ENCODE measurements at places on chromosomes 11 and 22. TPM values are rescaled to one million over a fixed set of nuclear protein-coding genes. Genes with fewer than 3 reads are reported as not detected.

Gene RASSF10
- total RNA-seq, result 4.3 TPM

DNA sequence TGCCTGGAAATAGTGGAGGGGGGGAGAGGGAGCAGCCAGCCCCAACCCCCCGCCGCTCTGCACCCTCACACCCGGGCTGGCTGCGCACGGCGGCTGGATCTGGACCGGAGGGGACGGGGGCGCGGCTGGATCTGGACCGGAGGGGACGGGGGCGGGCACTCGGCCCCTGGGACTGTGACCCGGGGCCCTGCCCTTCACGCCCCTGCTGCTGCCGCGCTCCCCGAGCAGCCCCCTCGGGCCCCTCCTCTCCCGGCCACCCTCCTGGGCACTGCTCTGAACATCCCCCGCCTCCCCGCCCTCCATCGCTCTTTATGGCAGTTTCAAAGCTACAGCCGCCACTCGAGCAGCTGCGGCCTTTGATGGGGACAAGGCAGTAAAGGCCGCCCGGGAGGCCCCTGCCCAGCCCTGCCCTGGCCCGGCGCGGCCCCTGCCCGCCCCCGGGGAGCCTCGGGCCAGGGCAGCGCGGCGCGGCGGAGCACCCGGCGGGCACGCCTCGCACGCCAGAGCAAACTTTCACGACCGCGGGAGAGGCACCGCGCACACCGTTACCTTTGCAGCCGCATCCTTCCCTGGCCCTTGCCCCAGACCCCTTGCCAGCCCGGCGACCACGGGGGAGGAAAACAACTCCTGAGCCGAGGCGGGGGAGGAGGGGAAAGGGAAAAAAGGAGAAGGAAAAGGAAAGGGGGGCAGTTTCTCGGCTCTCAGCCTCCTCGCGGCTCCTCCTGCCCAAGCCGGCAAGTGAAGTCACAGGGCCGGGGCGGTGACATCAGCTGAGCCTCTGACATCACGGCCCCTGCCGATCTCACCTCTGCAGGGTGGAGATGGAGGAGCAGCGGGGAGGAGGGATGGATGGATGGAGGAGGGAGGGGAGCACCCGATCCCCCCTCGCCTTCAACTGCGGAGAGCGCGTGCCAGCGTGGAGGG, 13.1 kb upstream of the TCF20 start:
- peaks cover 18% of the 10 kb centered on the region for H3K4me1 ChIP-seq
- no peaks in the 10 kb centered on the region for H3K36me3 ChIP-seq
- H3K27ac ChIP-seq, result no peak overlapping the region
- peak; percentile 47 for DNase-seq
- peaks cover 36% of the 10 kb centered on the region for H3K27me3 ChIP-seq
- H3K4me3 ChIP-seq, result peak overlapping the region; percentile 39

- H3K4me1 ChIP-seq, result no peaks in the 10 kb centered on the region
- no peak overlapping the region for H3K27ac ChIP-seq
- H3K36me3 ChIP-seq, result no peaks in the 10 kb centered on the region
- no peak overlapping the region for H3K4me3 ChIP-seq
- DNase-seq, result no peak
Measured at GRCh38 chr22:35092406-35092805, 26.4 kb downstream of the ISX start.

- H3K36me3 ChIP-seq, result peaks cover 54% of the 10 kb centered on the region
- H3K4me1 ChIP-seq, result no peaks in the 10 kb centered on the region
- no peak overlapping the region for H3K27ac ChIP-seq
- no peaks in the 10 kb centered on the region for H3K27me3 ChIP-seq
- no peak for DNase-seq
Measured at GRCh38 chr22:19341500-19341899, 50.0 kb upstream of the CLTCL1 start.

- DNase-seq, result peak; percentile 35
- H3K27ac ChIP-seq, result no peak overlapping the region
- no peaks in the 10 kb centered on the region for H3K27me3 ChIP-seq
- H3K36me3 ChIP-seq, result no peaks in the 10 kb centered on the region
Measured at GRCh38 chr11:2580571-2581001, 119.2 kb downstream of the KCNQ1OT1 start.

GRCh38 chr11:83070044-83070701, 1.5 kb downstream of the RAB30 start:
- no peak for DNase-seq
- H3K4me1 ChIP-seq, result peaks cover 44% of the 10 kb centered on the region
- peaks cover 11% of the 10 kb centered on the region for H3K36me3 ChIP-seq

GRCh38 chr11:22775248-22775647, 54.4 kb downstream of the SVIP start:
- no peaks in the 10 kb centered on the region for H3K4me1 ChIP-seq
- no peak overlapping the region for H3K27ac ChIP-seq
- no peak for DNase-seq
- no peaks in the 10 kb centered on the region for H3K27me3 ChIP-seq

Gene PARVG
- 96.2 TPM for total RNA-seq

Gene APOA5
- total RNA-seq, result 0.41 TPM

DNA sequence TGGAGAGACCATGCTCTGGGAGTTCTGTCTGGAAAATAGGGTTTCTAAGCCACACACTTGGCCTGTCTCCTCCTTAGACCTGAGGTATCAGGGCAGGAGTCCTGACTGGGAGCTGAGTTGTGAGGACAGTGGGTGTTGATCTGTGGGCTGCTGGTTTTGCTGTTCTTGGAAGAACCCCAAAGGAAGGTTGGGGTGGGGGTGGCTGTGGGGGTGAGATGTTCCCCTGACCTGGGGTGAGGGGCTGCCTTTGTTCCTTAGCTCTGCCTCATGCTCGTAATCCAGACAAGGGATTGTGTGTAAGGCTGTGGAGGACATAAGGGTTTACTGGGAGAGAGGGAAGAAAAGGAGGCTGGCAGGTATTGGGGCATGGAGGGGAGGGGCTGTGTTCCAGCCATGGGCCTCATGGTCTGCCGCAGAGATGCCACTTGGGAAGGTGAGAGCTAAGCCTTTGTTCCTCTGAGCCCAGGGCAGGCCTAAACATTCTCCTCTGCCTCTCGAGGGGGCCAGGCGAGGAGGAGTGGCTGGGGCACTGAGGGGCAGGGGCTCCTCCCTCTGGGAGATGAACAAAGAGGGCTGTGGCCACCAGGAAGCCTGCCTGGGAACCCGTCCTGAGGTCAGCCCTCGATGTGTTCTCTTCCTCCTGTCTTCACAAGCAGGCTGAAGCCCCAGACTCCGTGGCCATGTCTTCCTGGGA, 4.4 kb downstream of the OTOG start:
- peaks cover 5% of the 10 kb centered on the region for H3K27me3 ChIP-seq
- DNase-seq, result no peak
- no peak overlapping the region for H3K27ac ChIP-seq
- H3K4me1 ChIP-seq, result no peaks in the 10 kb centered on the region
- no peaks in the 10 kb centered on the region for H3K36me3 ChIP-seq
- no peak overlapping the region for H3K4me3 ChIP-seq

DNA sequence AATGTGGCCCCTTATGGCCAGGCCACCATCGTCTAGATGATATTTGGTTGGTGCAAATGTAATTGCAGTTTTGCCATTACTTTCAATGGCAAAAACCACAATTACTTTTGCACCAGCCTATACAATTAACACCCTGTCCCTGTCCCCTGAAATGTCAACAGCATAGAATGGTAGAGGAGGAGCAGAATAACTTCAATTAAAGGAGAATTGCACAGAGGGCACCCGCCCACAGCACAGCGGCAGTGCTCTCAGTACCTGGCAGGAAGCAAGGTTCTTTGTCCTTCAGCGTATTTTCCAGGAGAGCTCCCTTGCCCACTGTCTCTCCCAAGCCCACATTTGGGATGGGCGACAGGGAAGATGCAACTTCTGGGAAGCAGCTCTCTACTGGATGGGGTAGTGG, 115.3 kb downstream of the TRIM29 start:
- H3K27me3 ChIP-seq, result peaks cover 12% of the 10 kb centered on the region
- H3K4me3 ChIP-seq, result no peak overlapping the region
- H3K36me3 ChIP-seq, result no peaks in the 10 kb centered on the region
- H3K4me1 ChIP-seq, result no peaks in the 10 kb centered on the region

- peak overlapping the region; percentile 37 for H3K27ac ChIP-seq
- H3K4me3 ChIP-seq, result no peak overlapping the region
- peak; percentile 89 for DNase-seq
- H3K27me3 ChIP-seq, result no peaks in the 10 kb centered on the region
- H3K36me3 ChIP-seq, result peaks cover 1% of the 10 kb centered on the region
- peaks cover 47% of the 10 kb centered on the region for H3K4me1 ChIP-seq
Measured at GRCh38 chr11:121575250-121575962, 122.6 kb upstream of the SORL1-AS1 start.

- H3K27ac ChIP-seq, result no peak overlapping the region
- H3K4me1 ChIP-seq, result peaks cover 3% of the 10 kb centered on the region
- DNase-seq, result no peak
- H3K4me3 ChIP-seq, result no peak overlapping the region
Measured at GRCh38 chr22:38451864-38452263, 3.1 kb downstream of the KCNJ4 start.

DNA sequence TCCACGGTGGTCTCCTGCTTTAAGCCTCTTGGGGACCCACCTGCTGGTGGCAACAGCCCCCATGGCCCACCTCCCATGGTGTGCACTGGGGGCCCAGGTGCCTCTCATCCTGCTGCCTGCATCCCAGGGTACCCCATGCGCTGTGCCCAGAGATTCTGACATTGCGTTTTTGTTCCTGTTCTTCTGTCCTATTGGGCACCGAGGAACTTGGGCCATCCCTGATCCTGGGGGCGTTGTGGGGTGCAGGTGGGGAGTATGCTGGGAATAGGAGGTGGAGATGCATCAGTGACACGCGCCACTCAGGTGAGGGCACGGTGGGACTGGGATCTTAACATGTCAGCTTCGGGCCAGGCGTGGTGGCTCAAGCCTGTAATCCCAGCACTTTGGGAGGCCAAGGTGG, 12.4 kb upstream of the NAP1L4 start:
- H3K27me3 ChIP-seq, result no peaks in the 10 kb centered on the region
- H3K4me1 ChIP-seq, result no peaks in the 10 kb centered on the region
- H3K36me3 ChIP-seq, result peaks cover 86% of the 10 kb centered on the region
- H3K4me3 ChIP-seq, result no peak overlapping the region
- H3K27ac ChIP-seq, result no peak overlapping the region

DNA sequence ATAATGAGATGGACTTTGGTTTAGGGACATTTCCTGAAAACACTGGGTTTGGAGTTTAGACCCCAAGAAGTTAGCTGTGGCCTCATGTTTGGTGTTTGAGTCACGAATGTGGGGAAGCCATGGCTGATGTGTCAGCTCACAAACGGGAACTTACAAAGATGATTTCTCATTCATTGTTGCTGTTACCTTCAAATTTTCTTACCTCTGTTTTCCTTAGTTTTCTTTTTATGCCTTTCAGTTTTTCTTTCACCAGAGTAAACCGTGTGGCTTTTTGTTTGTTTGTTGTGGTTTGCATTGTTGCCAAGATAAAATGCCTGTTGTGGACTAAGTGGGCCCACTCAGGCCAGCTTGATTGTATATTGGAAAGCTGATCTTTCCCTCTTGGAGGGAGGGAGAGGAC, 89.1 kb downstream of the SWAP70 start:
- DNase-seq, result no peak
- H3K27ac ChIP-seq, result no peak overlapping the region
- H3K4me1 ChIP-seq, result peaks cover 12% of the 10 kb centered on the region
- H3K36me3 ChIP-seq, result peaks cover 40% of the 10 kb centered on the region
- no peaks in the 10 kb centered on the region for H3K27me3 ChIP-seq
- no peak overlapping the region for H3K4me3 ChIP-seq

Gene SLC37A2
- 25.0 TPM for total RNA-seq

Gene ACR
- total RNA-seq, result 0.62 TPM

- H3K27me3 ChIP-seq, result no peaks in the 10 kb centered on the region
- H3K36me3 ChIP-seq, result peaks cover 93% of the 10 kb centered on the region
- no peak overlapping the region for H3K4me3 ChIP-seq
- H3K4me1 ChIP-seq, result no peaks in the 10 kb centered on the region
- peak; percentile 59 for DNase-seq
- peak overlapping the region; percentile 49 for H3K27ac ChIP-seq
Measured at GRCh38 chr22:40289991-40290459, 56.3 kb upstream of the ADSL start.

DNA sequence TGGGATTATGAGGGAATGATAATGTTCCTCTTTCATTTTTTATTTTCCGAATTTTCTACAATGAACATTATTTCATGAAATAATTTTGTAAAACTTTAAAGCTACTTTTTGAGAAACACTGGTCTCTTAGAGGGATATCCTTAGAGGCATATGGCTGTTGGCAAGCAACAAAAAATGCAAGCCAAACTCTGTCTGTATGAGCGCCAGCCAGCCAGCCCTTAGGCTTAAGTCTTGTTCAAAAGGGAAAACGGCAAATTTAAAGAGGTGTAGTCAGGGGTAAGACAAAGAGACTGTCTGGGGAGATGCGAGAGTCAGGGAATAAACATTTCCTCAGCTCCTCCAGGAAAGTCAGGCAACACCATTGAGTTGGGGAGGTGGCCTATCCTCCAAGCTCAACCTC, 22.5 kb downstream of the ASCC2 start:
- H3K36me3 ChIP-seq, result peaks cover 89% of the 10 kb centered on the region
- no peak overlapping the region for H3K4me3 ChIP-seq

DNA sequence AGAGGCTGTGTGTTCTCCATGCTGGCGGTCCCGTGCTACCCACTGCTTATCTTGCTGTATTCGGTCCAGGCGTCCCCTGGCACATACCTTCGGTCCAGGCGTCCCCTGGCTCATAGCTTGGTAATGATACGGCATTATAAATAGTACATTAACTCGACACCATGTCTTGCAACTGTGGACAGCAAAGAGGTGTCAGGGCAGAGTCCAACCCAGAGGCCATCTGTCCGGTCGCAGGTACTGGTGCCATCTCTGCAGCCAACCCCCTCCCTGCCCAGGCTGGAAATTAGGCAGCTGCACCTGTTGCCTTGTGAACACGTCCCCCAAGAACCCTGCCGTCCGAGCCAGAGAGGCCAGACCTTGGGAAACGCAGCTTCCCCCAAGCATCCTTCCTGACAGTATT, 634.3 kb downstream of the BRD1 start:
- H3K36me3 ChIP-seq, result no peaks in the 10 kb centered on the region
- H3K4me3 ChIP-seq, result no peak overlapping the region
- H3K27ac ChIP-seq, result no peak overlapping the region
- H3K27me3 ChIP-seq, result peaks cover 3% of the 10 kb centered on the region
- H3K4me1 ChIP-seq, result peaks cover 6% of the 10 kb centered on the region

- no peaks in the 10 kb centered on the region for H3K27me3 ChIP-seq
- H3K27ac ChIP-seq, result no peak overlapping the region
Measured at GRCh38 chr11:59710136-59710847, 3.4 kb downstream of the OR10V1 start.

Gene TMEM41B
- total RNA-seq, result 58.1 TPM

GRCh38 chr11:112694245-112694644, 267.0 kb upstream of the NCAM1 start:
- no peak overlapping the region for H3K27ac ChIP-seq
- no peaks in the 10 kb centered on the region for H3K4me1 ChIP-seq
- H3K27me3 ChIP-seq, result no peaks in the 10 kb centered on the region
- H3K4me3 ChIP-seq, result no peak overlapping the region
- H3K36me3 ChIP-seq, result no peaks in the 10 kb centered on the region

All from lower lobe of right lung (tissue), 2 donors.